Caco-2 (cell line): ENCODE measurements at places on chromosomes 1 and 21.

- peak; percentile 24 for DNase-seq
Observed at GRCh38 chr1:243903895-243904294, 53.9 kb upstream of the AKT3 start.

GRCh38 chr1:79005945-79006344 lies 585 bp downstream of the ADGRL4 start:
- no peak for DNase-seq

DNA sequence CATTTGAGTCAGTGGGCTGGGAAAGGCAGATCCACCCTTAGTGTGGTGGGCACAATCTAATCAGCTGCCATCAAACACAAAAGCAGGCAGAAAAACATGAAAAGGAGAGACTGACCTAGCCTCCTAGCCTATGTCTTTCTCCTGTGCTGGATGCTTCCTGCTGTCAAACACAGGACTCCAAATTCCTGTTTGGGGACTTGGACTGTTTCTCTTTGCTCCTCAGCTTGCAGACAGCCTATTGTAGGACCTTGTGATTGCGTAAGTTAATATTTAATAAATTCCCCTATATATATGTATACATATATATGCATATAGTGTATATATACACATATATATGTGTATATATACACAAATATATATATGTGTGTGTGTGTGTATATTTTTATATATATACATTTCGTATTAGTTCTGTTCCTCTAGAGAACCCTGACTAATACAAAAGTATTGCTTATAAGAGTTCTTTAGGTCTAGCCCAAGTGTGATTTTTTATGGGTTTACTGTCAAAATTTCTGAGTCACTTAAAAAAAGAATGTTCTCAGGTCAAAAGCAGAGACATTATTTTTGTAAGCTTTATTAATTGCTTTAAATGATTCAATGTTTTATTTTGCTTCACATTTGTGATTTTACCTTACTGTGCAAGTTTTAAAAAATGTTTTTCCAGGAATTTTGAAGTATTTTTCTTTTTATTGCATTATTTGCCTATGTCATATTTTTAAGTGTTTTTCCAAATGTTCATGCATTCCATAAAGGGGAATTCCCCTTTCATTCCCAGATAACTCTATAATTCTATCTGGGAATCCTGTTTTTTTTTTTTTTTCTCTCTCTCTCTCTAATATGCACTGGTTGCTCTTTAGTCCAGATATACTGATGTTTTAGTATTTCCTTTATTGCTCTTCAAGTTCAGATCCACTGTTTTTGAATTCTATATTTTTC lies 92.1 kb upstream of the ADAMTS5 start:
- no peak for DNase-seq

- no peak for DNase-seq
Observed at GRCh38 chr1:109509176-109510134, at the start of gene AMIGO1. AMIGO1 (minus strand) TSS chr1:109509727; CDS start chr1:109508912, 815 bp downstream.

GRCh38 chr1:53440633-53441032 lies 18.6 kb upstream of the DMRTB1 start:
- DNase-seq: no peak
